Left ventricle myocardium superior (tissue), 1 donor: ENCODE measurements at places on chromosomes 12 and 14. TPM values are rescaled to one million over a fixed set of nuclear protein-coding genes. Genes with fewer than 3 reads are reported as not detected.

DNA sequence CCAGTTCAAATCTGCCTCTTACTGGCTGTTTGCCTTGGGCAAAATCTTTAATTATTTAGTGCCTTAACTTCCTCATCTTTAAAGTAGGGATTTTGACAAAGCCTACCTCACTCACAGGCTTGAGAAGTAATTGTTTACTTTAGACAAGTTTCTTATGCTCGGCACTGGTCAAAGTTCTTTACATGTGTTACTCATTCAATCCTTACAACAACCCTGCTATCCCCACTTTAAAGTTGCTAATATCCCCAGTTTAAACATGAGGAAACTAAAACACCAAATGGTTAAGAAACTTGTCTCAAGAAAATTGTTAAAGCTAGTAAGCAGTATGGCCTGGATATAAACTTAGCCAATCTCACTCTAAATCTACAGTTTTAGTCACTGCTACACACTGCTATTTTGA, 204.0 kb upstream of the AVPR1A start:
- DNase-seq, result no peak

- no peak for DNase-seq
Observed at GRCh38 chr14:24891987-24892496, 157.9 kb downstream of the STXBP6 start.

GRCh38 chr14:49508124-49508523, 78.1 kb downstream of the RPS29 start:
- DNase-seq, result no peak

DNA sequence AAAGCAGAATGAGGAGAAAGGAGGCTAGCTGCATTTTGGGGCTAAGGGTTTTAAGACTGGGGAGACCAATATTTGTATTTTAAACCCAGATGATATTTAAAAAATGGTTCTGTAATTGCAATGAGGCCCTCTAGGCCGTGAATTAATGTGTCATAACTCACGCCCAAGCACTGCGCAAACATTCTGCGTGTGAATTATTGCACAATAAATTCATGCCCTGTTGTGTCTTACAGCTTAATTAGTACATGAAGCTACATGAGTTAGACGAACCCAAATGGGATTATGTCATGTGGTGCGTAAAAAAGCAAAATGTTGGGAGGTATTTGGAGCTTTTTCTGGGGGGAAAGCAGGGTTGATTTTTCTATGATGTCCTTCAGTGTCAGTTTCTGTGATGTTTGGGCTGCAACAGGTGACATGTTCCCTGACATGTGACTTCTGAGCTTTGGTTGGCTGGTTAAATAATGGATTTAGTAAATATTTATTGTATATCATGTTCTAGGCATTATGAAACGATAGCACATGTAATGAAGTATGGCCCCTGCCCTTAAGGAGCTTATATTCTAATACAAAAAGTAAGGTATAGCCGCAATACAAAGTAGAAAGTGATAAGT, 30.4 kb upstream of the CISTR start:
- no peak for DNase-seq

DNA sequence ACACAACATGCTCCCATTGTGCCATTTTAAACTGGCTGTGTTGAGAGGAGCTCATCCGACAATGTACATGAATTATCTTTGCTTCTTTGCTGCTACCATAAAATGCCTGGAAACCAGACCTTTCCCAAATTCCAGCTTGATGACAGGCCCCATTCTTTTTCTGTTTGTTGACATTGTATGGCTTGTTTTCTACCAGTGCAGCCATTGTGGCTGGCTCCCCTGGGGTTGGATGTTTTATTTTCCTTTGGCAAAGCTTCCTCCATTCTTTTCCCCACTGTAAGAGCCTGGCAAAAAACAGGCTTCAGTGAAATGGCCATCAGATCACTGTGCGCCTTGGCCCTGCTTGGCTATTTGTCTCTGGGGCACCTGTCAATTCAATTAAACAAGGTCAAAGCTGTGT, 532.5 kb downstream of the VRK1 start:
- no peak for DNase-seq

DNA sequence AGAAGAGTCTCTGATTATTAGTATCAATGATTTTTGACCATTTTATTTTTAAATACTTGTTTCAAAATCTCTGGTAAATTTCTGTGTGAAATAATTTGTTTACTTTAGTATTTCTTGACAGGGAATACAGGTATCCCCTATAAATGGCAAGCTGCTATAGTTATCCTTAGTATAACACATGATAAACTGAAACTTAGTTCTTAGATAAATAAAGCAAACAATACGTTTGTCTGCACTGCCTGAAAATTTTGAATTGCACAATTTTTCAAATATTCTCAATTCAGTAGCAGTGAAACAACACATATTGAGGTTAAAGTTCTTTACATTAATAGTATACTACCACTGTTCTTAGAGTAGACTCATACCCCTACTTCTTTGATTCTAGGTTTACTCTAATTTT, 26.9 kb downstream of the CNOT2 start:
- no peak for DNase-seq

- DNase-seq, result no peak
Observed at GRCh38 chr12:88617352-88617751, 37.1 kb upstream of the KITLG start.

- no peak for DNase-seq
Observed at GRCh38 chr12:48151103-48151771, 6.1 kb downstream of the ASB8 start.

GRCh38 chr12:97886511-97887176, 424.0 kb downstream of the RMST start:
- no peak for DNase-seq

- no peak for DNase-seq
Observed at GRCh38 chr12:10562306-10562933, 51.0 kb downstream of the MAGOHB start.

GRCh38 chr14:104845033-104845666, 19.9 kb upstream of the CEP170B start:
- DNase-seq, result no peak

- DNase-seq, result no peak
Observed at GRCh38 chr12:15222219-15222618, 1.0 kb upstream of the RERG start.

- no peak for DNase-seq
Observed at GRCh38 chr14:104993306-104993705, 7.7 kb downstream of the CLBA1 start.

DNA sequence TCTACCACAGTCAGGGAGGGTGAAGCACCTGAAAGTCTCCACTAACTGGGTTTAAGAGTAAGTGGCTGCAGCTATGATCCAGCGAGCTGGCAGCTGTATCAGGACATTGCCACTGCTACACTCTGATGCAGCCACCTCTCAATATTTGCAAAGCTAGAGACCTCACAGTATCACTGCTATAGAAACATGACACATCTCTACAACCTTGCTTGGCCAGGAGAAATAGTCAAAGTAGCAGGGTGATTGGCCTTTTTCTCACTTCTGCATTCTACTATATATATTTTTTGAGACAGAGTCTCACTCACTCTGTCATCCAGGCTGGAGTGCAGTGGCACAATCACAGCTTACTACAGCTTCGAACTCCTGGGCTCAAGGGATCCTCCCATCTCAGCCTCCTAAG, 9.3 kb upstream of the FMNL3 start:
- no peak for DNase-seq

DNA sequence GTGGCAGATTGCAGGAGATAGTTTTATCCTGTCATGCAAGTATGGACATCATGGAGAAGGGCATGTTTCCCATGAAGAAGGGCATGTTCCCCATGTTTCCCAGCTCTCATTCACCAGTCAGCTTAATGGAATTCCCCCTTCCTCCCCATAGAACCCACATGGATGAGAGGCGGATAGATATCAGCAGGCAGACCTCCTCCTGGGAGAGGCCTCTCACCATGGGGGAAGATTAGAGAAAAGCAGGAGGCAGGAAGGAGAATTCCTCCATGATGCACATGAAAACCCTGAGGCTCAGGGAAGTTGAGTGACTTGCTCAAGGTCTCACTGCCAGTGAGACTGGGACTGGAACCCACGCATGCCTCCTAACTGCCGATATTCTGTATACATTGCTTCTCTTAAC, 92.9 kb upstream of the FOXN3 start:
- no peak for DNase-seq

GRCh38 chr12:44488180-44488579, 387.9 kb downstream of the NELL2 start:
- no peak for DNase-seq

GRCh38 chr14:94077111-94077821, 3.7 kb downstream of the DDX24 start:
- DNase-seq, result no peak

Gene MSI1
- 6.8 TPM for total RNA-seq

Gene DHRS2
- not detected for total RNA-seq
